ENCODE measurements at places on chromosomes 13 and 19. TPM values are rescaled to one million over a fixed set of nuclear protein-coding genes. Genes with fewer than 3 reads are reported as not detected.

The ZNF729 gene
- total RNA-seq: not detected

The ITGBL1 gene
- 22.6 TPM for total RNA-seq

The FPR1 gene
- total RNA-seq: 0.44 TPM

The GRK1 gene
- total RNA-seq: not detected

The NFIX gene
- total RNA-seq: 122 TPM
